ENCODE measurements at places on chromosomes 11 and 22.

- no peak for DNase-seq
These were observed 45.8 kb downstream of the PC start for GRCh38 chr11:66912361-66912760.

- DNase-seq = no peak
These were observed 28.8 kb upstream of the CCDC188 start for GRCh38 chr22:20179455-20180244.

DNA sequence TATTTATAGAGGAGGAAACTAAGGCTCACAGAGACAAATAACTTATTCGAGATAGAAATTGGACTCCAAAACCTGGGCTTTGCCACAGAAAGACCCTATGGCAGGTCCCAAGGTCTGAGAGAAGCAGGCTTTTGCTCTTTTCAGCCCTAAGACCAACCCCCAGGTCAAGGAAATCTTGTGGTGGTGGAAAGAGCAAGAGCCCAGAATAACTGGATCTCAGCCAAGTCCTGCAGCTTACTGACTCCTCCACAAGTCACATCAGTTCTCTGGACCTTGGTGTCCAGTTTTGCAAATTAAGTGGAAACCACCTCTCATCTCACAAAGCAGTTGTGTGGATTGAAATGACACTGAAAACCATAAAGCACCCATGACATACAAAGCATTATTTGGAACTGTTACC lies 122.2 kb downstream of the C11orf58 start:
- DNase-seq = no peak

- no peak for DNase-seq
These were observed 508.8 kb downstream of the MN1 start for GRCh38 chr22:27292542-27293299.

GRCh38 chr11:73591743-73592142 lies 6.2 kb downstream of the FAM168A start:
- no peak for DNase-seq

DNA sequence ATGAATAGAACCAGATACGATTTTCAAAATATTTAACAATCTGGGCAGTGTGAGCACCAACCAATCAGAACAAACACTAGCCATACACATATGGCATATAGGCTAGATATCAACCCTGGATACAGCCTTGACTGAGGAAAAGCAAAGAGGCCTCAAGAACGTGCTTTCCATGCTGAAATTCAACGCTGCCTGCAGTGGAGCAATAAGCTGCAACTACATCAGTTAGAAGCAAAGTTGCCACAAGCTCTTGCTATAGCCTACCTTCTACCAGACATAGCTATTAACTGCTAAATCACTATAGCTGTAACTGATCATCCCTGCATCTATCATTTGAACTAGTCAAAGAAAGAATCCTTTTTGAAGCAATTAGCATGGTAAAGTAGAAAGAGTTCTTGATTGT lies 42.5 kb downstream of the DENND5A start:
- no peak for DNase-seq

- no peak for DNase-seq
These were observed 53.9 kb upstream of the TSKU start for GRCh38 chr11:76729214-76729613.
